ENCODE measurements at places on chromosomes 1 and 21. TPM values are rescaled to one million over a fixed set of nuclear protein-coding genes. Genes with fewer than 3 reads are reported as not detected.

OMA1 gene
- total RNA-seq, result 13.3 TPM

NBPF4 gene
- total RNA-seq, result not detected

PCAT6 gene
- total RNA-seq, result not detected

PGLYRP4 gene
- total RNA-seq, result not detected

OLIG2 gene
- not detected for total RNA-seq

HMGCL gene
- 51.7 TPM for total RNA-seq

TMOD4 gene
- not detected for total RNA-seq

CRNN gene
- not detected for total RNA-seq

TSPAN1 gene
- total RNA-seq, result 0.68 TPM

RIMS3 gene
- 0.23 TPM for total RNA-seq

PANK4 gene
- total RNA-seq, result 16.0 TPM

TNNI3K gene
- 0.94 TPM for total RNA-seq

ARPC5 gene
- total RNA-seq, result 251 TPM

PIP5K1A gene
- 49.6 TPM for total RNA-seq

CLDN17 gene
- not detected for total RNA-seq

DYRK3 gene
- 19.7 TPM for total RNA-seq

KCNA10 gene
- total RNA-seq, result not detected

DNAJB4 gene
- 26.8 TPM for total RNA-seq

HSD11B1 gene
- 0.45 TPM for total RNA-seq

PBX1 gene
- 35.6 TPM for total RNA-seq

ICOSLG gene
- under 0.01 TPM for total RNA-seq

AKR7A3 gene
- total RNA-seq, result 0.15 TPM

VCAM1 gene
- 6.6 TPM for total RNA-seq

SORT1 gene
- total RNA-seq, result 9.7 TPM

LINGO4 gene
- not detected for total RNA-seq

PDE9A gene
- total RNA-seq, result 1.7 TPM
